ENCODE measurements at places on chromosomes 5 and 9. TPM values are rescaled to one million over a fixed set of nuclear protein-coding genes. Genes with fewer than 3 reads are reported as not detected.
A peak's percentile ranks its signal among the peaks of the same experiment; 100 is the strongest.

Gene ZNF462
- 6.8 TPM for total RNA-seq

Gene UBE2B
- 235 TPM for total RNA-seq

Gene HSPB3
- total RNA-seq, result 6.5 TPM

Gene PGM5
- 9.3 TPM for total RNA-seq

Gene F12
- 2.3 TPM for total RNA-seq

- no peak for DNase-seq
Observed at GRCh38 chr5:174311121-174311520, 265.6 kb downstream of the NSG2 start.

DNA sequence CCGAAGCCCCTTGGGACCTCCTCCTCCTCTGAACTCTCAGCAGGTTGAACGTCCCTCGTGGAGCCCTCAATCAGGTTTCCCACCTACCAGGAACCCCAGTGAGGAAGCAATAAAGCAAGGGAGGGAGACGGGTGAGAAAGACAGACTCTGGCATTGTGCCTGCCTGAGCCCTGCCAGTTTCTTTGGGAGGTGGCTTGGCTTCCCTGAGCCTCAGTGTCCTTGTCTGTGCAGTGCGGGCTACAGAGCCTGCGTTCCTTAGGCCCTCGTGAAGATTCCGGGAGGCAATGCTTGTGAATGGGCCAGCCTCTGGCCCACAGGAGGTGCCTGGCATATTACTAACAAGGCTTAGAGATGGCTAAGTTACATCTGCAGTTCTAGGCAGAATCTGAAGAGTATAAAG, 11.9 kb downstream of the GTF3C5 start:
- no peak for DNase-seq

DNA sequence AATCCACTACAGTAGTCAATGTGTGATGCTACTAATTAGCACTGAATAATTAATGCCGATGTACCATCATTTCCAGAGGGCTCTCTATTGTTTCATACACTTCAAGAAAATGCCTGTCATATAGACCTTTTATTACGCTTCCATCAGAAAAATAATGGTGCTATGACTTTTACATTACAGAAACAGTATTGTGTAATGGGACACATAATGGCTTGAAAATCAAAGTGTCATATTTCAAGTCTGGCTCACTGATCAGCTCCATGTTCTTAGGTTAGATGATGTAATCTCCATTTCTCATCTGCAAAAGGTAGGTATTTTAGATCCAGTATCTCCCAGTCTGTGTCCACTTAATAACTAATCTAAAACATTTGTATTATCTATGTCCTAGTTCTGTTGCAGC, 990.6 kb upstream of the TYRP1 start:
- no peak for DNase-seq

DNA sequence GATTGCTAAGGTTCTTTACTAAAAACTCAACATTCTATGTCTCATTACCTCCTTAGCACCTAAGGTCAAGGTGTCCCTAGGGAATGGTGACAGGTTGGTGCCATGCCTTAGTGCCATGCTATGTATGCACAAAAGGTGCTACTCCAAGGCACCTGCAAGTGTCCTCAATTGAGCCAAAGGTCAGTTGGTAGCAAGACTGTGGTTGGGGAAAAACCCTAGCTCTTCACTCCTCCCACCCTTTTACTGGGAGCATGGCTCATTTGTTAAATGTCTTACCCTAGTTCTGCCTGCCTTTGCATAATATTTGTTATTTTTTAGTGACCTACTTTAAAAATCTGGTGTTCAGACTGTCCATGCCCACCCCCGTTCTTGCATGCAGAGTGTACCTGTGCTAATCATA, 17.0 kb downstream of the ACO1 start:
- DNase-seq, result no peak

DNA sequence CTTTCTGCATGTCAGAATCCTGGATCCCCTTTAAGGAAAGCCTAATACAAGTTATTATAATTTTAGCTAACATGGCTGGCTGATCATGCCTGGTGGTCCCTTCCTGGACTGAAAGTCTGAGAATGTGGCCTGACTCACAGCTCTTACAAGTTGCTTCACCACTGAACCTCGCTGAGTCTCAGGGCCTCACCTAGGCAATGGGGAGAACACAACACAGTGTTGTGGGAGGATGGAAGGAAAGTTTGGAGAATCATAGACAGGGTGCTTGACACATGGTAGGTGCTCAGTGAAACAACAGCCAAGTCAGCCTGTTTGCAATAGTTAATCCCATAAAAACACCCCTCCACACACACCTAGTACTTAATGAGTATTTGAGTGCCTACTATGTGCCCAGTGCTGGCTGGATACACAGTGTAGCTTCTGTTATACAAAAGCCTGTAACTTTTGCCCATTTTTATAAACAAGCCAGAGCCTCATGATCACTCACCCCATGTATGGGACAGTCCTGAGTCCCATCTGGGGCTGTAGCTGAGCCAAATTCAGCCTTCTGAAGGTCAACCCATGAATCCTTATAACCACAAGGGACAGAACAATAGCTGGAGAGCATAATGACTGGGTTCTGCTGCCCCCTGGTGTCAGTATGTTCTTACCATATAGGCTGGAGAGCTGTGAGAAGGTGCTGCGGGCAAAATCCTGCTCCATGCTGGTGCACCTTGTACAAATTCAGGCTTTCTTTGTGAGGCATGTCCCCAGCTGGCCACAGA, 3.9 kb downstream of the ACSL6 start:
- peak; percentile 66 for DNase-seq

DNA sequence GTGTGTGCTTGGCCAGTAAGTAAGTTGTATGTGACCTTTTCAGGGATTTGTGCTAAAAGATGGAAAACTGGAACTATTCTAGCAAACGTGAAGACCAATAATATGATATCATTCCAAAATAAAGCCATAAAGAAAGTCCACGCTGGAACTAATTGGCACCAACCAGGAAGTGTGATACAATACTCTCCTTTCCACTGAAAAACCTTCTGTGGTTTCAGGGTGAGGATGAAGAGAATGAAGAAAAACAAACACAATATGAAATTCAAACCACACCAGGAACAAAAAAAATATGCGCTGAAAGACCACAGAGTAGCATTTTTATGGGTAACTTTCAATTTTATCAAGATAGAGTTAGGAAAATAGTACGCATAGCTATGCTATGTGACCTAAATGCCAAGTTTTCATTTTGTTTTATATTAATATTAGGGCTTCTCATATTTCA, 105.8 kb downstream of the EFNA5 start:
- no peak for DNase-seq

DNA sequence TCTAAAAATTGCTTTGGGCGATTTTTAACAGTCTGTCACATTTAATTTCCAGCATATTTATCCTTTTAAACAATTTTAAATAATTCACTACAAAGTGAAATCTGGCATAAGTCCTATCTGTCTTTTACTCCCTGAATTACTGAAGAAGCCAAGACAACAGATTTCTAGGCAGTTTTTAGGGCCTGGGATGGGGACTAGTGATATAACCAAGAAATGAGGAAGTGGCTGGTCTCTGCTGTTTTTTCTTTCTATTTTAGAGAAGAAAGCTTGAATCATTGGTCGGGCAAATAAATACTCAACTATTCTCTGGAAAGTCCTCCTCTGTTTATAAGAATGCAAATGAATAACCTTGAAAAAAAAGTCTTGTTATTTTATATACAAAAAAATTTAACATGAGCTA, 79.7 kb upstream of the SSBP2 start:
- no peak for DNase-seq

- peak; percentile 38 for DNase-seq
Observed at GRCh38 chr5:181203777-181204112, 1.3 kb downstream of the TRIM7 start.

GRCh38 chr5:7250611-7251010, 145.3 kb upstream of the ADCY2 start:
- DNase-seq, result no peak

GRCh38 chr5:100877274-100877673, 25.8 kb downstream of the ST8SIA4 start:
- DNase-seq, result no peak

DNA sequence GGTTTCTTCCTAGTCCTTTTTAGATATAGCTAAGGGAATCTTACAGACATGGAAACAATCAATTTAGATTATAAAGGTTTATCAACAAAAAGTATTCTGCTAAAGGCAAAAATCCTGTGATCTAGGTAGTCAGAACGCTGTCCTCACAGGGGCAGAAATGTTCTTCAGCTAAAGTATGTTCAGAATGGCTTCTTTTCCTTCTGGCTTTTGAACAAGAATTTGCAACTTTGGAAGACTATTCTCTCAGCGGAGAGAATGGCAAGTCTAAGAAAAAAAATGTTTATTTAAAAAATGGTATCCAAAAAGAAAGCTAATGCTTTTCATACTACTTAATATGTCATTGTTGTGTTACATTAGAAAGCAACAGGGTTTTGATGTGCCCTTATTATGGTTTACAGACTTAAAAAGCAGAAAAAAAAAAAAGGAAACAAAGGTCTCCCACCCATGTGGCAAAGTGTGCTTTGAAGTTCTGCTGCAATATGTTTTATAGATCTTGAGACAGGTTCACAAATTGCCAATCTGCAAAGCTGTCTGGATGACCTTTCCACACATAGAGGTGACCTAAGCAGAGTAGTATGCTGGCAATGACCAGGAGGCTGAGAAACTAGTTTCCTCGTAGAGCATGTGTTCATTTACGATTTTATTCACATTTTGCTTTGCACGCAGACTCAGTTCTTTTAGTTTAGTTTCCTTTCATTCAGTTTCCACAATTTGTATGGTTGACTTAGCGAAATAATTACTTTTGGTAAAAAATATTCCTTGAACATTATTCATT, 45.1 kb upstream of the PJA2 start:
- DNase-seq, result peak; percentile 62

- DNase-seq, result no peak
Observed at GRCh38 chr5:89816038-89816437, 593.5 kb downstream of the CETN3 start.
